Activated naive CD4-positive, alpha-beta T cell treated with anti-CD3 and anti-CD28 coated beads, Interleukin-2, amount 10 ng/mL, durations not matched to agents 7 days and 5 days (primary cell): ENCODE measurements at places on chromosomes 12 and 14.

DNA sequence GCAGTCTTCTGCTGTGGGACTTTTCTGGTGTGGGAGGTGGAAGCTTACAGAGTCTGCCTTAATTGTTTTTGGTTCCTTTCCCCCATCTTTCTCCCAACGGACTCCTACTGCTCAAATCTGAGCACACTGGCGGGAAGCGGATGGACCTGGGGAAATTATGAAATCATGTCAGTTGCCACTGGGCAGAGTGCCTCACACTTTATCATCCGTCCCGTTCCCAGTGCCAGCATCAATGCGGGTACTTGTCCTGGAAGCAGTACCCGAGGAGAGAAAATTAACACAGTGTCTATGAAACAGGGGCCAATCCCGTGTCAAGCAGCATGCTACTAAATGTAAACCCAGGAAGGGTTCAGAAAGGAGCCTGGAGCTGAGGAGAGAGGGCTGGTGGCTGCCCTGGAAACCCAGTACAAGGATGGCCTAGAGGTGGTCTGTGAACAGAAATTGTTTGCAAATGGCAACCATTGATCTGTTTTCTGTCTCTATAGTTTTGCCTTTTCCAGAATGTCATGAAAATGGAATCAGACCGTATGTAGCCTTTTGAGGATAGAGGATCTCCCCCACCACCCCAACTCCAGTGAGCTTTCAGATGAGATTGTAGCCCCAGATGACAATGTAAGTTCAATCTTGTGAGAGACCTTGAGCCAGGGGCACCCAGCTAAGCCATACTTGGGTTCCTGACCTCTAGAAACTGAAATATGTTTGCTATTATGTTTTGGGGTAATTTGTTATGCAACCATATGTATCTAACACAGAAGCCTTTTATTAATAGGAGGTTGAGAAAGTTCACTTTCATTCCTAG is 908 bp upstream of the CDKL1 start:
- peak overlapping the region; percentile 71 for H3K4me3 ChIP-seq
- H3K4me1 ChIP-seq: peaks cover 13% of the 10 kb centered on the region
- peaks cover 23% of the 10 kb centered on the region for H3K27me3 ChIP-seq

GRCh38 chr14:99872786-99873440 is 79.7 kb downstream of the EML1 start:
- no peak for DNase-seq
- no peaks in the 10 kb centered on the region for H3K4me1 ChIP-seq
- no peak overlapping the region for H3K27ac ChIP-seq
- no peaks in the 10 kb centered on the region for H3K36me3 ChIP-seq

- H3K36me3 ChIP-seq: peaks cover 21% of the 10 kb centered on the region
- H3K27me3 ChIP-seq: no peaks in the 10 kb centered on the region
- no peak overlapping the region for H3K4me3 ChIP-seq
- H3K4me1 ChIP-seq: peaks cover 56% of the 10 kb centered on the region
These were observed 4.2 kb downstream of the SLC15A4 start for GRCh38 chr12:128819293-128820144.

DNA sequence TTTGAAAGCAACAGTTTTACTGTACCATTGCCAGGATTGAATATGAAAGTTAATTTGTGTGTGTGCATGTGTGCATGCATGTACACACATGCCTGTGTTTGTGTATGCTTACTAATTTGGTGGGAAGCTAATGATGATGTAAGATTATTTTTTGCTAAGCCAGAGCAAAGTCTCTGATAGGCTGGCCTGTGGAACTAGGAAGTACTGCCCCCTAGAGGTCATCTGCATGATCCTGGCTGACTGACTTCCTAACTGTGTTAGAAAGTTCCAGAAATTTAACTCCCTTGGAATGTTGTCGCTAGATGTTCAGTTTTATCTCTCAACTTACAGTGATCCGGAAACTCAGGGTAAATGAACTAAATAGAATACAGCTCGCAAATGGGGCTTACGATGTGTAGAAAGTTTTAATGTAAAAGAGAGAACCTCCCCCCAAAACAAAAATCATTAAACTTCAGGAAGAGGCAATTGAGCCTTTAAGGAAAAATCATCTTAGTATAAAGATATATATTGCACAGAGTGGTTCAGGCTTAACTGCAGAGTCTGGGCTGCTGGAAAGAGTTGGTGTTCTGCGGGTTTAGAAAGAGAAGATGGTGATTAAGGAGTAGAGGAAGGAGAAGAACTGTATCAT is 34.3 kb upstream of the SLC38A1 start:
- H3K4me1 ChIP-seq: peaks cover 3% of the 10 kb centered on the region
- H3K4me3 ChIP-seq: no peak overlapping the region
